ENCODE measurements at places on chromosomes 13 and 19.

- no peak for DNase-seq
Observed at GRCh38 chr13:94705081-94706030, 7.0 kb downstream of the SOX21 start.

DNA sequence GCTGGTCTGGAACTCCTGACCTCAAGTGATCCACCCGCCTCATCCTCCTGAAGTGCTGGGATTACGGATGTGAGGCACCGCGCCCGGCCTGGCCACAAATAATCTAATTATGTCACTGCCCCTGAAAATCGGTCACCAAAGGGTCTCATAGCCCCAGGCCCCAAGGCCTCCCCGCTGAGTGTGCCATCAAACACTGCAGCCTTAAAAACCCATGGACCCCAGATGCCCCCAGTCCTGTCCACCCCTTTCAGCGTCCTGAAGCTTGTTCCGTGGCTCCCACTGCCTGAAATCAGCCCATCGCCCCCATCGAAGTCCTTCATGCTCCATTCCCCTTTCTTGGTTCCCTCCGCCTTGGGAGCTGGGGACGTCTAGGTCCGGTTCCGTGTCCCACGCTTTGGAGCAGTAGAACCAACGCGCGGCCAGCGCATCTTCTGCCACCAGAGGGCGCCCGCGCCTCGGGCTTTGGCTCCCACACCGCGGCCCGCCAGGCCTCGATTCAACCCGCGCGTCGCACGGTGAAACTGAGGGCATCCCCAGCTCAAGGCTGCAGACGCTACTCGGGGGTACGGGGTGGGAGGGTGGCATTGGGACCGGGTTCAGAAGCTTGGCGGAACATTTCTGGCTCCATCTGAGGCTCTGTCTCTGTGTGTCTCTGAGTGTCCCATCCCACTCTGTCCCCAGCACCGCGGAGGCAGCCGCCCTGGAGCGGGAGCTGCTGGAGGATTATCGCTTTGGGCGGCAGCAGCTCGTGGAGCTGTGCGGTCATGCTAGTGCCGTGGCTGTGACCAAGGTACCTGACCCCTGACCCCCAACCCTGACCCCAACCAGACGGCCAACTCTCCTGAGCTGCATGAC is 3.5 kb downstream of the YJEFN3 start:
- DNase-seq = peak; percentile 74

GRCh38 chr19:41927497-41928192 is 604 bp downstream of the ERFL start:
- DNase-seq = no peak

DNA sequence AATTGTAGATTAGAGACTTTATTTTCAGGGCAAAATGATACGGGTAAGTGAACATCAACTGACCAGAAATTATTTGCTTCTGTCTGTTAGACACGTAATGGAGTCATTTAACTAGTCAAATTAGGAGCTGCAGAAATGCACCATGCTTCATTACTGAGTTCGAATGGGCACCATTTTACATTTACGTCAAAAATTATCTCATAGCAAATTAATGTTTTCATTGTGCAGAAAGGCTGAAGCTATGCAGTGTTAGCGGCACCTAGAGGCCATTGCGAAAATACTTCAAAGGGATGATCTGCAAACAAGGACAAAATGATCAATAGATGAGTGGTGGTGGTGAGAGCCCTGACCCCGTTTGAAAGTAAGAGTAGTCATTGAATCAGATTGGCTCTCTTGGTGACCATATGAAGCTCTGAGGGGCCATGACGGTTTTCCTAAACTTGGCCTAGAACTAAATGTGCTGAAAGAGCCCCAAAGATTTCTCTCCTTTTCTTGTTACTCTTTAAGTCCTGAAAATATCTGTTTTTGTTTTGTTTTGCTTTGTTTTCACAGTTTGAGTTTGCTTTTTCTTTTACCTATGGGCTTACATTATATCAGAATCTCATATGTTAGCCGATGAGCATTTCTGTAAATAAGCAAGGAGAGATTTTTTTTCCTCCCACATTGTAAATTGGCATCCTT is 277.9 kb downstream of the ZNF536 start:
- DNase-seq = peak; percentile 23

GRCh38 chr19:15534957-15535864 is 26.9 kb downstream of the CYP4F22 start:
- no peak for DNase-seq

DNA sequence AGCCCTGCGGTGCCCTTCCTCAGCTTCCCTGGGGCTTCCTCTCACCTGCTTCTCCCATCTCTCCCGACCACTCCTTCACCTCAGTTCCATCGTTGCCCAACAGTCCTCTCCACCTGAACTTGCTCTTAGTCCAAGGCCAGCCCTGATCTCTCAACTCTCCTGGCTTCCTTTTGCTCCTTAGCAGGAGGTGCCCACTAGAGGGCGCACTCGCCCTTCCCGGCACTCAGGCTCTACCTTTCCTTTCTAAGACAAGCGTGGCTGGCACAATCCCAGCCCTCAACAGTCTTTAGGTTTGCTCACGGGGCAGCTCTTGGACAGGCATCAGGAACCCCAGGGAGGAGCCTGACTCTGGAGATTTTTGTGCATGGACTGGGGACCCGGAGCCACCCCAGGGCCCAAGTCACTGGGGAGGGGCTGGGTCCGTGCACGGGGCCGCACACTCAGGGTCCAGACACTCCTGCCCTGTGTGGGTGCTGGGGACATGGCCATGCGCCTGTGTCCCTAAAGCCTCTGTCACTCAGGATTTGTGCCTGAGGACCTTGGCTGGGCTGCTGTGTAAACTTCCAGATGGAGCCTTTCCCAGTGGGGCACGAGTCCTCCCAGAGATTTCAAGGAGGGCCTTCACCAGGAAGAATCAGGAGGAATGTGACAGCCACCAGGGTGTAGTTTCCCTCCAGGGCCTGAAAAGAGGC is 12.1 kb upstream of the CEACAM8 start:
- peak; percentile 49 for DNase-seq

DNA sequence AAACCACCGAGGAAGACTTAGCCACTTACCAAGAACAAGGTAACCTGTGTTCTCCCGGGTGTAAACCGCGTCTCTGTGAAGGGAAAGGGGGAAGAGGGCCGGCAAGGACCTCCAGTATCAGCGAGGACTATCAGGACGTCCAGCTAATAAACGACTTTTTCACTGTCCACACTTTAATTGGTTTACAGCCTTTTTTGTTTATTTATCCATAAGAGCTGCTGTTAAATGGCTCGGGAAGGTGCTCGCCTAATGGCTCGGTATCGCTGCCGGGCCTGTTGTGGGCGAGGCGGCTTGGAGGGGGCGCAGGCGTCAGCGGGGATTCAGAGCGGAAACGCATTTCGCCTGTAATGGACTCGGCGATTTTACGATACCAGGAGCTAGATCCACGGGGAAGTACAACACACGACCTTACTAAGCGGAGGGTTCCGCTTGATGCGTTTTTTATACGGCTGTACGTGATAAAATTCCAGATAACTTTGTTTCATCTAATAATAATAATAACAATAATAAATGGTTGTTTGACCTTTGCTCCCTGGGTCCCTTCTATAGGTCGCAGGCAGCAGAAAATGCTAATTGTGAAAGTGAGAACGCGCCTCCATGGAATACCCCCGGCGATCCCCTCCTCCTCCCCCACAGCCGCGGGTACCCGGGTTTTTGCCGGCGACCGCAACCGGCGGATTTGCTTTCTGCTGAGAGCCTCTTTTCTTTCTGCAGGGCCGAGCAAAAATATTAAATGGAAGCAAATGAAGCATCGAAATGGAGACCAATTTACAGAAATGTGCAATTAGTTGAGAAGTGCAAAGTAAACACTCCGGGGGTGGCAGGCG is 2.5 kb upstream of the PDX1 start:
- DNase-seq = no peak

- DNase-seq = no peak
Observed at GRCh38 chr13:66402066-66402465, 828.1 kb downstream of the PCDH9 start.

DNA sequence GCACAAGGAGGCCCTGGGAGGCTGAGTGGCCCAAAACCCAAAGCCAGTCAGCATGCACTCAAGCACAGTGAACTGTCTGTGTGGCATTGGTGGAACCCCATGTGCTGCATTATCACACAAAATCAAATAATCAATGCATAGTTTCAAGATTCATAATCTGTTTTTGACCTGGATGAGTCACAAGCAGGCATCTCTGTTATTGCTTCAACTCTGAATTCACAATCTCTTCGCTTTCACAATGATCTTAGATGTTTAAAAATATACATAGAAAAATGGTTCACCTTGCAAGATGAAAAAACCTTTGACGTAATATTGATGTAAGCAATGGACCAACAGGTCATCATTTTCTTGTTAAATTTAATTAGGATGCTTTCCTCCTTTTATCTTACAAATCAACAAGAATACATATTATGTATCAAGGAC is 455.4 kb downstream of the IRS2 start:
- no peak for DNase-seq

GRCh38 chr13:76148926-76149325 is 512.8 kb downstream of the LMO7 start:
- DNase-seq = no peak

- no peak for DNase-seq
Observed at GRCh38 chr13:36072152-36072935, 58.8 kb downstream of the DCLK1 start.

- DNase-seq = no peak
Observed at GRCh38 chr13:75513271-75513670, 24.4 kb downstream of the COMMD6 start.

DNA sequence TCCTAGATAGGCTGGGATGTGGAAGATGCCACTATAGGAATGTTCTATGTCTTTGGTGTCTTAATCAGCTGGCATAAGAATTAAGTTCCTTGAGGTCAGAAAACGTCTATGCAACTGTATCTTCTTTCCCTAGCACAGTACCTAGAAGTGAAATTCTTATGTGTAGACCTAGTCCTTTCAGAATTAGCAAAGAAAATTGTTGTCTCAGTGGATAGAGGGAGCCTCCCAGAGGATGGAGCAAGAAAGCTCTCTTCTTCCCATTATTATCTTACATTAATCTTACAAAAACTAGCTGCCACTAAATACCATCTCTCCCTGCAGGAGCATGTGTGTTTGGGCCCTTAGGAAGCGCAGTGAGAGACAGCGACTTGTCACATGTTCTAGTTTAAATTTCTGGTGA is 11.6 kb downstream of the CLDN10 start:
- no peak for DNase-seq

- DNase-seq = no peak
Observed at GRCh38 chr19:5150902-5151741, 182.2 kb downstream of the KDM4B start.

DNA sequence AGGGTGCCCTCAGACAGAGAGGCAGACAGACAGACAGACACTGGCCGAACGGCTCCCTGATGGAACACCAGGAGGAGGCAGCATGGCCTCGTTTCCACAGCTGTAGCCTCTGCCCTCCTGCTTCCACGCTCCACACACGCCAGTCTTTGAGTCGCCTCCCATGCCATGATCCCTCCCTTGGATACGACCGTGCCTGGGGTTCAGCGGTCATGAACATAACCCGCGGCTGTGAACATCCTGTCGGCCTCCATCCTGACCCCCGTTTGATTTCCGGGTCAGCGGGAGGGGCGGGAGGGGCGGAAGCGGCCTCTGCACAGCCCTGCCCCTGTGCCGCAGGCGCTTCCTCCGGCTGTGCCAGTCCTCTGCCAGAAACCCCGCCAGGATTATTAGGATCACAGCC is 23.4 kb downstream of the GP6 start:
- DNase-seq = no peak

- peak; percentile 90 for DNase-seq
Observed at GRCh38 chr19:5261156-5261890, 79.3 kb downstream of the PTPRS start.

- no peak for DNase-seq
Observed at GRCh38 chr13:101343128-101343787, 73.0 kb downstream of the NALCN start.

- DNase-seq = no peak
Observed at GRCh38 chr19:44308011-44308410, 3.2 kb upstream of the ZNF235 start.

DNA sequence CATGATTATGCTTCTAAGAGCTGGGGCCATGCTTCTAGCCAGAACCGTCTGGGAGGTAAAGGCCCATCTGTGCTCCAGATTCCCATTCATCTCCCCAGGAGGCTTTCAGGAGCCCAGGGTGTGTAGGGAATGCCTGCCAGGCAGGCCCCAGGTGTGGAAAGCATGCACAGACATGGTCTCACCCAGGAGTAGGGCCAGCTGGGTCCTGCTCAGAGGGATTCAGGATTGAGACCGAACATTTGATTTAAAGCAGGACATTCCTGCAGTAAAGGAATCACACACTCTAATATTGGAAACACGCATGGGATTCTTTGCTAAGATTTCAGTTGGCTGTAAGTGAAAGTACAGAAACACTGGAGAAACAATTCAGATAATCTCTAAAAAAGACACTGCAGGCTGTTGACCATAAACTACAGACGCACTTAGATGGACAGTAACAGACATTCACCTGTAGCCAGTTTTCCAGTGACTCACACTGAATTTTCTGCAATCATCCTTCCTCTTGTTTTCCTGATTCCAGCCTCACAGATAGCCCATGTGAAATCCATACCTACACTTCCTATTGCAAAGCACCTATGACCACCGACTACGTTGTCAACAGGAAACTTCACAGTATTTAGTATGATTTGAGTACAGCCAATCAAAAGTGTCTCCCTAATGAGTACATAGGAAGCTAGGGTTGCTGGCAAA is 257.8 kb downstream of the TBC1D4 start:
- DNase-seq = no peak

- no peak for DNase-seq
Observed at GRCh38 chr19:49427855-49428546, 2.8 kb downstream of the GFY start.

- DNase-seq = no peak
Observed at GRCh38 chr13:73677048-73677601, 457.1 kb downstream of the KLF12 start.

GRCh38 chr19:48947258-48947542 is 7.5 kb upstream of the BAX start:
- no peak for DNase-seq

GRCh38 chr19:44059229-44059628 is 7.4 kb downstream of the ZNF223 start:
- DNase-seq = no peak

GRCh38 chr19:51586103-51586728 is 15.1 kb downstream of the ZNF175 start:
- no peak for DNase-seq

DNA sequence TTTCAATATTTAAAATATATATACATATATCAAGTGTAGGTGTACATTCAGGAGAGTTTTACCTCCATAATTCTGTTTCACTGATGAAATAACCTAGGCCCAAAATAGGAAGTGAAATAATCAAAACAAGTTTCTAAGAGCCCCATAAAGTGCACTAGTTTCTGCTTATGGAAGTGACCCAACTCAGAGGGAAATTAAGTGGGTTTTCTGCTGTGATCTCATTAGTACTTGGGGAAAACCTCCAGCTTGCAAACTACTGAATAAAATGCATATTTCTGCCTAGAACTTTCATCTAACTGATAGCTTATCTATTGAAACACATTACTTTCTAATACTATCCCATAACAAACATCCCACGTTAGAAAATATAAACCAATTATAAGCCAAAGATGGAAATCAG is 45.4 kb upstream of the MIR17HG start:
- no peak for DNase-seq

- no peak for DNase-seq
Observed at GRCh38 chr13:28636677-28637317, 22.1 kb upstream of the POMP start.

- DNase-seq = no peak
Observed at GRCh38 chr13:28819046-28819730, 951 bp upstream of the MTUS2 start.
